Substantia nigra (tissue), 51 donors: ENCODE measurements at places on chromosomes 4 and X.

DNA sequence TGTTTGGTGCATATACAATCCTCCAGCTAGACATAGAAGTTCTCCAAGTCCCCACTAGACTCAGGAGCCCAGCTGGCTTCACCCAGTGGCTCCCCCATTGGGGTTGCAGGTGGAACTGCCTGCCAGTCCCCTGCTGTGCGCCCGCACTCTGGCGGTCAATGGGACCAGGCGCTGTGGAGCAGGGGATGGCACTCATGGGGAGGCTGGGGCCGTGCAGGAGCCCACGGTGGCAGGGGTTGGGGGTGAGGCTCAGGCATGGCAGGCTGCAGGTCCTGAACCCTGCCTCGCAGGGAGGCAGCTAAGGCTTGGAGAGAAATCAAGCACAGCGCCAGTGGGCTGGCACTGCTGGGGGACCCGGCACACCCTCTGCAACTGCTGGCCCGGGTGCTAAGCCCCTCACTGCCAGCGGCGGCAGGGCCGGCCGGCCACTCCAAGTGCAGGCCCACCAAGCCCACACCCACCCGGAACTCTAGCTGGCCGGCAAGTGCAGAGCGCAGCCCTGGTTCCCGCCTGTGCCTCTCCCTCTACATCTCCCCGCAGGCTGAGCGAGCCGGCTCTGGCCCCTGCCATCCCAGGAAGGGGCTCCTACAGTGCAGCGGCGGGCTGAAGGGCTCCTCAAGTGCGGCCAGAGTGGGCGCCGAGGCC is 12.7 kb upstream of the TMPRSS11D start:
- DNase-seq = no peak

GRCh38 chr4:156378033-156378665 is 424.5 kb upstream of the CTSO start:
- DNase-seq = no peak

DNA sequence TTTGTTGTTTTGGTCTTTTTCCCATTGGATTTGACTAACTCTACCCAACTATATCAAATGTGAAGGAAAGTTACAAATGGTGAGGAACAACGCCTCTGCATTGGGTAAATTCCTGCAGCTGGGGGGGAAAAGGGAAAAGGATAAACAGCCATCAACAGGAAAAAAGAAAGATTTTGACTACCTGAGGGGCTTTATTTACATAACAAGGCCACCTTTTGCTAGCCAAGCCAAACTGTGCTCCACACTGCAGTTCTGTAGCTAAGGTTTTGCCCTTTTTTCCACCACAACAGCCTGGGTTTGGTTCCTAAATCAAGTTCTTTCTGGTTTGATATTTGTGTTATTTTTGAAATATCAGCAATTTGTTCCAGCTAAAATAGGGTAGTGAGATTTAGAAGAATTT is 40.8 kb downstream of the RHOXF2B start:
- DNase-seq = no peak

- DNase-seq = no peak
Measured at GRCh38 chrX:136778916-136779315, 1.8 kb downstream of the ARHGEF6 start.

DNA sequence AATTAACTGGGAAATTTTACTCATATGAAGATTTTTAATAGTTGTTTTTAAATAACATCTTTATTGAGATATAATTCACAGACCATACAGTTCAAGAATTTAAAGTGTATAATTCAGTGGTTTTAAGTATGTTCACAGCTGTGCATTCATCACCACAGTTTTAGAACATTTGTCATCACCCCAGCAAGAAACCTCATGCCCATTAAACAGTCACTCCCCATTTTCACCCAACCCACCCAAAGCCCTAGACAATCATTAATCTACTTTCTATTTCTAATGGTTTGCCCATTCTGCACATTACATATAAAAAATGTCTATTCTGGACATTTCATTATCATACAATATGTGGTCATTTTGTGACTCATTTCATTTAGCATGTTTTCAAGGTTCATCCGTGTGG is 2.8 kb downstream of the UPRT start:
- DNase-seq = no peak

DNA sequence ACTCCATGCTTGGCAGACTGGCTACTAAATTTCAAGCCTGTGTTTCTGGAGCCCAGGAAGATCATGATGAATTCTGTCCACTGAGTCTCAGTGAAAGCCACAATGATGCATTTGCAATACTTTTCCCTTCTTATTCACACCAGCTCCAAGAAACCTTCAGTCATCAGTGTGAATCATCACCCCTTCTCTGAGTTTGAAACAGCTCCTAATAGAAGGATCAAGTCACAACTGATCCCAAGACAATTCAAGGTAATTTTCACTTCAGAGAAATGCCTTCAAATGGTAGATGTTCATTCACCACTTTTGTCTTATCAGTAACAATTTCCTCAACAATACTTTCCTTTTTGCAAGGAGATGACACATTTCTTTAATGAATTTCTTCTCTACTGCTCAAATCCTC is 257.4 kb downstream of the NLGN4X start:
- DNase-seq = no peak

DNA sequence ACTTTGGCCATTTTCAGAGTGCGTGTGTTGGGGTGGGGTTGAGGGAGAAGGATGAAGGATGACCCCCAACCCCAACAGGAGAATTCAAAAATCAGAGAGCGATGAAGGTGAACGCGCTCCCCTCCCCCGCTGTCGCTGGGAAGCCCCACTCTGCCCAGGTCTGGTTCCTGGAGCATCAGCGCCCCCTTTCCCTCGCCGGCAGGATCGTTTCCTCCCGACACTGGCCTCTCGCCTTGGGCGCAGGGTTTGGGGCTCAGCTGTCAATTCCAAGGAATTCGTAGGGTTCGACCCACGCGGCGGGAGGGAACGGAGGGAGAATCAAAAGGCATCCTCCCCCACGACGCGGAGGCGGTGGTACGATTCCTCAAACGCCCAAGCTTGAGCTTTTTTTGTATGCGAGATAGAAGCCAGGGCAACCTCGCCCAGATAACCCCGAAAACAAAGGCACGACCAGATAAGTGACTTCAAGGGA is 1.0 kb upstream of the PDGFRA start:
- peak; percentile 5 for DNase-seq

DNA sequence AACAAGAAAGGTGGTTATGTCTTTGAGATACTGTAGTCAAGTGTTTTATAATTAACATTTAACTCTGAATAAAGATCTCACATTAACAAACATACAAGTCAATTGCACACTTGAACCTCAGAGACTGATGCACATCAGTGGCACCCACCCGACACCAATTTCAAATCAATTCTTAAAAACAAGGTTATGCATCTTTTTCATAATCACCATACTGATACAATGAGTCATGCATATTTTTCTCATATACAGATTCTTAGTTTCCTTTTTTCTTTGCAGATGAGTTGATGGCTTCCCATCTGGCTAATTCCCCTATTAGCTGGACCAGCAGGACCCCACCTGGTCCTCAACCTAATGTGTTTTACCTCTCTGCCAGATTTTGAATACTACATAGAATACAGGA is 136.2 kb upstream of the RPL34 start:
- no peak for DNase-seq

DNA sequence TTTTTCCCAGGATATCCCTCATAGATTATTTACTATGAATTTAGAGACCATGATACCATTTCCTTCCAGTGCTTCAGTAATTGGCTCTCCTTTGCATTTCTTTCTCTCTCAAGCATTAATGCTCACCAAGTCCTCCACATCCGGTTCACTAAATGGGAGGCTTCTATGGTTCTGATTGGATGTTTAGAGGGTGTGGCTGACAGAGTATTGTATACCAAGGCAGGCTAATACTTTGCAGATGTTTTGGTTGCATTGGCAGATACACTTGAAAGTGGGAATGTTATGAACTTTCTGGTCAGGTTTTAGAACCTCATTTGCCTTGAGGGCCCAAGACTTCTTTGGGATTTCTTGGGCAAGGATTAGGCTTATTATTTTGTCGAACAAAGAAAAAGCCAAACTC is 24.2 kb downstream of the CBLL2 start:
- no peak for DNase-seq

DNA sequence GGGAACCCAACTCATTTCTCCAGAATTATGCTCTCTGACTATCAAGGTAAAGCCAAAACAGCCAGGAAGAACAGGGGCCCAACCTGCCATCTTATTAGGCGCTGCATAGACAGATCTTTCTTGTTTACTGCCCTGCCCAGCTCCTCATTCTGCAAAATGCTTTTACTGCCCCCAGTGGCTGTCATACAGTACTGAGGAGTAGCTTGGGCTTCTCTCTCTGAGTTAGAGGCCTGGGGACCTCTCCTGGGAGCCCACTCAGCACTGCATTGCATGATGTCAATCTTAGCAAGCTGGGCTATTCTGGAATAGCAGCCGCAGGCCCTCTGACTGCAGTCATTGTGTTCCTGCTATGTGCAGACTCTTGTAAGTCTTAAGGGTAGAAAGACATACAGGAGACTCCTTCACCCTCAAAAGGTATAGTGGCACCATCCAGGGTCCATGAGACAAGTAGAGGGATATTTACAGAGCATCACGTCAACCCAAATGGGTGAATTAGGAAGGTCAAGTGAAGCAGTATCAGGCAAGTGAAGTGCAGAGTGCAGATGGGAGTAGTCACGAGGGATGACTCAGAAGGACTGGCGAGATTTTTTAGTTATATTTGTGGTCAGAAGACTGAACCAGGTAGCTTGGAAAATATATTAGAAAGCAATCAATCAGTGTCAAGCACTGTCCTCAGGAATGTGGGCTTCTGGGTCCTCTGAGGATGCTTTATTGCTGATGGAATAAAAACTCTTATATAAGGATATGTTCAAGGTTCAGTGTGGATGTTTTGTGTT is 294.1 kb upstream of the SFRP2 start:
- DNase-seq = no peak

GRCh38 chrX:153365670-153366069 is 31.7 kb downstream of the ZNF275 start:
- DNase-seq = no peak

DNA sequence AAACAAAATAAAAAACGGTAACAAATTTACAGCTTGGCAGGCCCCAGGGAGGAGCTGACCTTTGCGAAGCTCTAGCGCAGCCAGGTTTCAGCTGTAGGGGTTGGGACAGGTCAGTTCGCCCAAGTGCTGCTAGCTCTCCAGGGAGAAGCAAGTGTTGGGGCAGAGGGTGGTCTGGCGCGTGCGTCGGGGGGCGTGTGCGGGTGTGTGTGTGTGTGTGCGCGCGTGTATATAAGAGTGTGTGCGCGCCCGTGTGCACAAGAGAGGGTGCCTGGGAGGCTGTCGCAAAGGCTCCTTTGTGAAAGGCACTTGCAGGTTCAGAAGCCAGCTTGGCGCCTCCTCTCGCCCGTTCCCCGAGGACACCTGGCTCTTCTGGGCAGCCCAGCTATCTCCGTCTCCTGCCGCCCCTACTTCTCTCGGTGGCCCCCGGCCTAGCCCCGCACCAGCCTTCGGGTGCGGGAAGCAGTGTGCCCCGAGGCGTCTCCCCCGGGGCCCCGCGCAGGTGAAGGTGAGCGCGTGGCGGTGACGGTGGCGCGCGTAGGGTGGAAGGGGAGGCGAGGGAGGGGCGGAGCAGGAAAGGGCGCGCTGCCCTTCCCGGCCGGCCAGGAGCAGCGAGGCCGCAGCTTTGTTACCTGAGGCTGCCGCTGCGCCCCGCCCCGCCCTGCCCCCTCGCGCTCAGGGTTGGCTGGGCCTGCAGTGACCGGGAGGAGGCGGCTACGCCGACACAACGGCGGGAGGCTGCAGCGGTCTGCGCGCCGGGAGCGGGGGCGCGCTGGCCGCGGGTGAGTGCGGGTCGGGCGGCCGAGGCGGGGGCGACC is at the start of gene FHDC1:
Gene FHDC1, plus strand, starts transcription at position 693 of the 815 bp plus-strand sequence. CDS start 6,735 bp downstream, outside the sequence.
- no peak for DNase-seq

- DNase-seq = no peak
Measured at GRCh38 chrX:69216911-69217310, 51.7 kb upstream of the PJA1 start.

- DNase-seq = no peak
Measured at GRCh38 chr4:633406-633805, 8.0 kb downstream of the PDE6B start.

GRCh38 chrX:109440475-109440874 is 41.4 kb downstream of the GUCY2F start:
- DNase-seq = no peak

- peak; percentile 1 for DNase-seq
Measured at GRCh38 chr4:61741327-61742096, 541.4 kb downstream of the ADGRL3 start.

GRCh38 chrX:155242300-155242699 is 22.0 kb downstream of the RAB39B start:
- no peak for DNase-seq

DNA sequence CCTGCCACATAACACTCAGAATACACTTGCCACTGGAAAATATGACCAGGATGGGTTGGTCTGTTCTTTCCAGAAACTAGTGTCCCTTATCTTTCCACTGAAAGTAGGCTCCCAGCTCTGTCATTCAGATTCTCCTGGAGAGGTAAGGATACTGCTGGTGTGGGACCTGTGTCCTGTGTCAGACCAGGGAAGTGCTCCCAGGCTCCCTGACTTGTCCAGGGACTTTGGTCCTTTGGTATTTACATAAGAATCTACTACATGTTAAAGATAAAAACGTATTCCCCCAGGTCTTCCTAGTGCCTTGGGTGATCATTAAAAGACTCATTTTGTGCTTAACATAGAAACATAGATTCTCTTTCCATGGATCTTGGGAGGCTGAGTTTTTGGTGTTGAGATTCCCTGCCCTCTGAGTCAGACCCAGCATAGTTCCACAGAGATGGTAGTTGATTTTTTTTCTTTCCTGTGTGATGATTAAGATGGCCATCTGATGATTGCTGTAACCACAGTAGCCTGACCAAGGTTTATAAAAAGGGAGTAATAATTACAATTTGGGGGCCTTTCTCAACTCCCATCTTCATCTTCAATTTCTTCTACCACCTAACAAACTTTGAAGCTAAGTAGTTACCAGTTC is 159.8 kb upstream of the JADE1 start:
- no peak for DNase-seq

DNA sequence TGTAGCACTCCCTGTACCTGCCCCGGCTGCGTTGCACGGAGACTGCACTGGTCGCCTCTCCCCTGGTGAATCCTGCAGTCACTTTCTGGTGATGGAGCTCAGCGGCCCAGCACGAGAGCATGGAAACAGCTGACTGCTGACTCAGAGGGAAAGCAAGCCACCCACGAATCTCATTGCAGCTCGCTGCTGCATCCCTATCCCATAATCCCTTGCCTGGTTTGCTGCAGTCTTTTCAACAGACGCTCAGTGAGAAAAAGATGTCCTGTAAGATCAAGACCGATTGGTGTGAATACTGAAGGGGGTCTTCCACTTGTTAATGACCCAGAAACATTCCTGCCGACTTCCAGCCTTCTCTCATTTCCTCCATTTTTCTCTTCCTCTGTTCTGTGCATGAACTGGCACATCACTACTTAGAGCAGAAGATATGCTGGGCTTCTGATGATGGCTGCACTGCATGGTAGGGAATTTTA is 52.9 kb downstream of the TRIM2 start:
- peak; percentile 23 for DNase-seq

DNA sequence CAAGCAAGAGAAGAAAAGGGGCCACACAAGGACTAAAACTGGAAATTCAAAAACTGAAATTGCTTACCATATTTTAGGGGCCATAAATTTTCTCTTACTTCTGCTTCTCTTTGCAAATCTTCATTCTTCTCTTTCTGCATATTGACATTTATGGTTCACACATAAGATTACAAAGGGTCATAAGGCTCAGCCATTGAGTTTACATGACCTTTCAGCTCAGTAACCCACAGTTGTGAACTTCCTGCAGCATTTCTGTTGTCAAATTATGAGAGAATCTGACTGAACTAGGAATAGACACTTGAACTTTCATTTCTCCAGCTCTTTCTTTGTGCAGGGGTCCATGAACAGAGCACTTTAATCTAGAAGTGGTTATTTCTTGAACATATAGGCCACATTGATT is 434.8 kb upstream of the CT83 start:
- no peak for DNase-seq

GRCh38 chr4:159267869-159268285 is 165.0 kb downstream of the RAPGEF2 start:
- DNase-seq = no peak

- no peak for DNase-seq
Measured at GRCh38 chr4:162952232-162952631, 214.5 kb downstream of the NAF1 start.
